ENCODE measurements at places on chromosomes 12 and 14. TPM values are rescaled to one million over a fixed set of nuclear protein-coding genes. Genes with fewer than 3 reads are reported as not detected.

- peaks cover 37% of the 10 kb centered on the region for H3K4me1 ChIP-seq
- H3K27me3 ChIP-seq, result no peaks in the 10 kb centered on the region
- H3K36me3 ChIP-seq, result peaks cover 3% of the 10 kb centered on the region
- no peak for DNase-seq
Observed at GRCh38 chr12:122421187-122421820, 1.2 kb downstream of the CLIP1 start.

DNA sequence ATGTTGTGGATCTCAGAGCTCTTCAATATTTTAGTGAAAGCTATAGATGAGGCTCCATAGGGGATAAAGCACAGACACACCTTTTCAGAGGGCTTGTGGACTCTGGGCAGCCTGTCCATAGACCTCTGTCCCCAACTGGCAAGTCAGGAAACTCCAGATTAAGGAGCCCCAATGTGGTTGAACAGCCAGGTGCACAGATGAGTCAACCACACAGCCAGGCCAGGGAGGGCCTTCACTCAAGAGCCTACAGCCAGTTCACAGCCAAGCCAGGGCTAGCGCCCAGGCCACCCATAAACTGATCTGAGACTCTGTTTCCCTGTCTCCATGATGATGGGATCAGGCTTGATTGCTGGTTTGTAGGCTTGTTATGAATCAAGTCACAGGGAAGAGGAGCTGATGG lies 1.0 kb upstream of the BDKRB2 start:
- peaks cover 48% of the 10 kb centered on the region for H3K27me3 ChIP-seq
- H3K36me3 ChIP-seq, result no peaks in the 10 kb centered on the region
- no peak overlapping the region for H3K27ac ChIP-seq
- H3K4me3 ChIP-seq, result no peak overlapping the region
- no peak for DNase-seq
- peaks cover 5% of the 10 kb centered on the region for H3K4me1 ChIP-seq

DNA sequence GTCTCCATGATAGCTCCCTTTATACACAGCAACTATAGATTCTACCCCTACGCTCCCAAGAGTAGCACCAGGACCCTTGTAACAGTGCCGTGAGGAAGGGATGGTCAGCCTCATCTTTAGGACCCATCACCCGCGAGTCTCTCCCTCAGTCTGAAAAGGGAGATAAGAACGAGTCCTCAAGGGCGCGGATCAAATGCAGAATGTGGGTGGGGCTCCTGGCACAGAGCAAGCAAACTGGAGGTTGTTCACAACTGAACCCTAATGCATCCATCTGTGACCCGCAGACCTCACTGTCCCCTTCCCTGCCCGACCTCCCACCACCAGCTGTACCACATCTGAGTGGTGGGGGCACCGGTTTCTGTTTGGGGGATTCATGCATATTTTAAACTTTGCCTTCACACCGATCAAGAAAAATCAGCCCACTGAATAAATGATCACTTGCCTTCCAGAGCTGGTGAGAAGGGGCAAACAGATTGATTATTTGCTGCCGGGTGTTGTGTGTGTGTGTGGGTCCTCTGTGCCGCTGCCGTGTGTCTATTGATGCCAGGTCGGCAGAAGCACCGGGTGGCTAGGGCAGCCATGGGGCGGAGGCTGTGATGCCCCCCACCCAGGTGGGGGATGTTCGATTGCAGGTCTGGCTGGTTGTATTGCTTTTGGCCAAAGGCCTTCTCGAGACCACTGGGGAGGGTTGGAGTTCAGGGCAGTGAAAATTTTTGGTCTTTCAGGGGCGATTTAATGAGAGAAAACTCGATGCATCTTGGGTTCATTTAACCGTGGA lies 35.7 kb upstream of the BEGAIN start:
- no peak overlapping the region for H3K27ac ChIP-seq
- no peak overlapping the region for H3K4me3 ChIP-seq
- DNase-seq, result no peak
- no peaks in the 10 kb centered on the region for H3K36me3 ChIP-seq

The IL31 gene
- total RNA-seq, result not detected

- no peak overlapping the region for H3K27ac ChIP-seq
- no peak overlapping the region for H3K4me3 ChIP-seq
- H3K27me3 ChIP-seq, result no peaks in the 10 kb centered on the region
- no peaks in the 10 kb centered on the region for H3K36me3 ChIP-seq
- no peaks in the 10 kb centered on the region for H3K4me1 ChIP-seq
Observed at GRCh38 chr14:39673270-39673711, 241.1 kb upstream of the FBXO33 start.

DNA sequence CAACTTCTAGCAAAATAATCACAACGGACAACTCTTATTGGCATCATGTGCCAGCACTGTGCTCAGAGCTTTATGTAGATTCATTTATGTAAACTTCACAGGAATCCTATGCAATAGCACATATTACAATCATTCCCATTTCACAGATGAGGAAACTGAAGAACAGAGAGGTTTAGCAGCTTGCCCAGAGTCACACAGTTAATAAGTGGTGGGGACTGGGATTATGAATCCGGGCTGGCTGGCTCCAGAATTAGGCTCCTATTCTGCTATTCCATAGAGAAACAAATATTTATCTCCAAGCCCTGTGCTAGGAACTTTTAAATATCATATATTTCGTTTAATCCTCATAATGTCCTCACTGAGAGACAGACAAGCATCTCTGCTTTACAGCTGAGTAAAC lies 52.4 kb upstream of the OAS1 start:
- no peak for DNase-seq
- H3K4me3 ChIP-seq, result no peak overlapping the region
- H3K36me3 ChIP-seq, result no peaks in the 10 kb centered on the region
- no peaks in the 10 kb centered on the region for H3K4me1 ChIP-seq

DNA sequence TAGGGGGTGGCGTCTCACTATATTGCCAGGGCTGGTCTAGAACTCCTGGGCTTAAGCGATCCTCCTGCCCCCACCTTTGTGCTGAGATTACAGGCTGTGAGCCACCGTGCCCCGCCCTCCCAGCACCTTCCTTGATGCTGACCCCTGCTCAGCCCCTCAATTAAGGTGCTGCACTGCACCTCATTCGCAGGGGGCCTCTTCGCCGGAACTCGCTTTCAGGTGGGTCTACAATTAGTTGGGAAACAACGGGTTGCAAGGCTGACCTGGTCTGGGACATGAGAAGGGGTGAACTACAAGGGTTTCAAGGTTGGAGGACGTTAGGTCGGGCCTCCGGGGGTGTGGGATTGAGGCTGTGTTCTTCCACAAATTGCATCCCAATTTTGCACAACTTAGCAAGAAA lies 1.2 kb upstream of the NOP2 start:
- peaks cover 62% of the 10 kb centered on the region for H3K36me3 ChIP-seq
- H3K4me3 ChIP-seq, result peak overlapping the region; percentile 52
- no peaks in the 10 kb centered on the region for H3K27me3 ChIP-seq

The PLA2G1B gene
- total RNA-seq, result not detected

The HCAR1 gene
- total RNA-seq, result 0.06 TPM

The CPM gene
- total RNA-seq, result 1.1 TPM

The PLEKHH1 gene
- total RNA-seq, result 0.19 TPM

GRCh38 chr12:132275110-132275531 lies 54.3 kb downstream of the GALNT9 start:
- no peak for DNase-seq
- no peaks in the 10 kb centered on the region for H3K4me1 ChIP-seq
- H3K27me3 ChIP-seq, result no peaks in the 10 kb centered on the region
- no peak overlapping the region for H3K4me3 ChIP-seq
- H3K36me3 ChIP-seq, result no peaks in the 10 kb centered on the region
- H3K27ac ChIP-seq, result no peak overlapping the region

The MGAT4C gene
- total RNA-seq, result not detected

DNA sequence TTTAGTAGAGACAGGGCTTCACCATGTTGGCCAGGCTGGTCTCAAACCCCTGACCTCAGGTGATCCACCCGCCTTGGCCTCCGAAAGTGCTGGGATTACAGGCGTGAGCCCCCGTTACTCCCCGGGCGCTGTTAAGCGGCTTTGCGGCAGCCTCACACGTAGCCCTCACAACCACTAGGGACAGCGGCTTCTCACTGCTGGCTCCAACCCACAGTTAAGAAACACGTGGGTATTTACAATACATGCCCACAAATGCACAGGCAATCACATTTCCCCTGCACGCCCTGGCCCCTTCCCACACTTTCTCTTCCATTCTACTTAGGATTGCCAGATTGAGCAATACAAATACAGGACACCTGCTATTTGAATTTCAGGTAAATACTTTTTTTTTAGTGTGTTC lies 37.0 kb upstream of the EIF5 start:
- no peak overlapping the region for H3K27ac ChIP-seq
- no peak for DNase-seq
- H3K4me1 ChIP-seq, result no peaks in the 10 kb centered on the region
- no peaks in the 10 kb centered on the region for H3K36me3 ChIP-seq

DNA sequence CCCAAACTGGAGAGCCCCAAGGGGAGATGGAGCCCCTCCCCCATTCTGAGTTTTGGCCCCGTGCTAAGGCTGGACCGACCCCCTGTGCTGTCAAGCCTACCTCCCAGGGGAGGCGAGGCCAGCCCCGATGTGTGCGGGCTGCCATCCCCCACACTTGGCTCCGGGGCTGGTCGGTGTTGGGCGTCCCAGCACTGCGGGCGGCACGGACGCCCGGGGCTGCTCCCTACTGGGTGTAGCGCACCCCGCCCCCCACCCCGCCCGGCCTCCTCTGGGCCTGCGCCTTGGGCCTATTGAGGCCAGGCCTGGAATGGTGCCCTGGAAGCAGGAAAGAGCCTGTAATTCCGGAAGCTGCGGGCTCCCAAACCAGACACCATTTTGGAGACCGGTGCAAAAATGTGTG lies 2.6 kb downstream of the DCAF4 start:
- no peak overlapping the region for H3K27ac ChIP-seq
- peaks cover 16% of the 10 kb centered on the region for H3K4me1 ChIP-seq
- DNase-seq, result no peak

GRCh38 chr14:56808383-56809269 lies 1.7 kb downstream of the OTX2 start:
- H3K27me3 ChIP-seq, result peaks cover 86% of the 10 kb centered on the region
- peaks cover 18% of the 10 kb centered on the region for H3K36me3 ChIP-seq
- no peak for DNase-seq
- H3K4me3 ChIP-seq, result no peak overlapping the region
- peaks cover 10% of the 10 kb centered on the region for H3K4me1 ChIP-seq

The COCH gene
- 1.9 TPM for total RNA-seq

The CCDC196 gene
- total RNA-seq, result not detected

GRCh38 chr12:52130711-52131110 lies 51.2 kb downstream of the SMIM41 start:
- H3K27me3 ChIP-seq, result peaks cover 26% of the 10 kb centered on the region
- no peak overlapping the region for H3K27ac ChIP-seq
- H3K4me3 ChIP-seq, result no peak overlapping the region
- DNase-seq, result peak; percentile 27
- no peaks in the 10 kb centered on the region for H3K36me3 ChIP-seq
